Fibroblast of gingiva (primary cell): ENCODE measurements at places on chromosomes 4 and X.

DNA sequence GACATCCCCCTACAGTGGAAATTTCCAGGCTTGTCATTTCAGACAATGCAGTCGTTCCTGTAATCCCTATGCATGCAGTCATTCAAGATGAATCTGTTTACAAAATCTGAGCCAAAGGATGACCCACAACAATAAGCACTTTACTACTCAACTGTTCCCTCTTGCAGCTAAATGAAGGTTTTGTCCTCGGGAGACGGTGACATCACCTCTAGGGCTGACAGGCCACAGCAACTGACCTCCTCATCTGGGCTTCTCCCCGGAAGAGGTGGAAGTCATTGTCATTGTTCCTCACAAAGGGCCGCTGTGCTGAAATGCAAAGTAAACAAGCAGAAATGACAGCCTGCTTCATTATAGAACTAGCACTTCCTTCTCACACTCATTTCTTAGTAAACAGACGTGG lies 29.2 kb downstream of the CLRN2 start:
- DNase-seq, result peak; percentile 12

DNA sequence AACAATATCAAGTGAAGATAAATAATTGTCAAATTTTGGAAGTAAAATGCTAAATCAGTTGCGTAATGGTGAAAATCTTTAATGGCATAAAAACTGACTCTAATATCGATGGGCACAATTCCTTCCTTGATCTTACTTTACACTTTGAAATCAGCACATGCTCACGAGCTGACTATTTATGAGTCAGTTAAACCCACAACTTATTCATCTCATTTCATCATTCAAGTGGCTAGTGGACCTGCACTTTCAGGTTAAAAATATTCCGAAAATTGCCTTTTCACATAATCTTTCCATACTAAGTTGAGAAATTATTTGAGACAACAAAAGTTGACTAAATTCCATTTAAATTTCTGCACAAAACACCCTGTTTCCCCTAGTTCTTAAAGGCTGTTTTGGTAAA lies 582.1 kb upstream of the TENM3 start:
- DNase-seq, result peak; percentile 57

GRCh38 chrX:51860679-51861078 lies 32.7 kb upstream of the MAGED1 start:
- DNase-seq, result no peak

GRCh38 chr4:175813821-175814220 lies 1.8 kb upstream of the GPM6A start:
- DNase-seq, result no peak

GRCh38 chrX:28312965-28313364 lies 274.3 kb upstream of the IL1RAPL1 start:
- DNase-seq, result no peak

DNA sequence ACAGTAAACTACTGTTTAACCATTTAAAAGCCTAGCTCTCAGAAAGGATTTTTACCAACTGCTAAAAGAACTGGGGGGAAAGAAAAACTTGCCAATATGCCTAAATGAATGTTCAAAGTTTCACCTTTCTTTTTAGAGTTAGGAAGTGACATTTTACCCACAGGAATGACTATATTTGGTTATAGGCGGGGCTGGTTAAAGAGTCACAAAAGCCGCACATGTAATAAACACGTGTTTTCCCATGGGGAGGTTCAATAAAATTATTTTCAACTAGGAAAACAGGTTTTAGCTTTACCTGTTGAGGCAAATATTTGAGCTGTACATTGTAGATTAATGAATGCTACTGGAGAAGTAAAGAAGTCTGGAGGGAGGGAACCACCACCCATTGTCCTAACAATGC lies 41.6 kb upstream of the UGDH start:
- DNase-seq, result no peak

DNA sequence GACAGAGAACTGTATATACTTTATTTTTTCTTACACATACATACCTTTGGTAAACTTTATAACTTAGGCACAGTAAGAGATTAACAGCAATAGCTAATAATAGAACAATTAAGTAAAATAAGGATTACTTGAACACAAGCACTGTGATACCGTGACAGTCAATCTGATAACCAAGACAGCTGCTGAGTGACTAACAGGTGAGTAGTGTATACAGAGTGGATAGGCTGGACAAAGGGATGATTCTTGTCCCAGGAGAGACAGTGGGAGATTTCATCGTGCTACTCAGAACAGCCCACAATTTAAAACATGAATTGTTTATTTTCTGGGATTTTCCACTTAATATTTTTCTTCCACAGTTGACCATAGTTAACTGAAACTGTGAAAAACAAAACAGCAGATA lies 411.8 kb downstream of the PPP1R2C start:
- DNase-seq, result no peak

DNA sequence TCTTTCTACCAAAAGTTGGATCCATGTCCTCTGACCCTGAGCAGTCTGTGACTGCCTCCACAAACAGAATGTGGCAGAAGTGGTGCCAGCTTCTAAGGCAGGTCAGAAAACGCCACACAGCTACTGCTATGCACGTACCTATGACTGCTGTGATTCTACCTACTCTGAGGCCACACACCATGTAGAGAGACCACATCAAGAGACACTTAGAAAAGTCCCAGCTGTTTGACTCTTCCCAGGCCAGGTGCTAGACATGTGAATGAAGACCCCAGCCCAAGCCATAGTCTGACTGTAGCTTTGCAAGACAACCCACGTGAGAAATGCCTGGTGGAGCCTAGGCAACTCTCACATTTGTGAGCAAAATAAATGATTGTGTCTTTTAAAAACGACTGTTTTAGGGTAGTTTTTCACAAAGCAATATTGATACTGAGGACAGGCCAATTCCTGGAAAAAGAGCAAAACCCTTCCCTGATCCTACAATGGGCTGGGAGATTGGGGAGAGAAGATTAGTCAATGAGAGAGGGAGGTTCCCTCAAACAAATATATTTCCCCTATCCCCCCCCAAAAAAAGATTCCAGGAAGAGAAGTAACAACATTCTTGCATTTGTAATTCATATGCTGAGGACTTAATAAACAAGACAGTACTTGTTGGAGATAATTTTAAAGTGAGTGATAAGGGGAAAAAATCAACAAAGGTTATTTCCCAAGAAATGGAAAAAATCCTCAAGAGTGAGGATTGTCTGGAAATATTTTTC lies 33.3 kb downstream of the FRYL start:
- no peak for DNase-seq

GRCh38 chr4:24862073-24862751 lies 50.6 kb downstream of the CCDC149 start:
- DNase-seq, result no peak

DNA sequence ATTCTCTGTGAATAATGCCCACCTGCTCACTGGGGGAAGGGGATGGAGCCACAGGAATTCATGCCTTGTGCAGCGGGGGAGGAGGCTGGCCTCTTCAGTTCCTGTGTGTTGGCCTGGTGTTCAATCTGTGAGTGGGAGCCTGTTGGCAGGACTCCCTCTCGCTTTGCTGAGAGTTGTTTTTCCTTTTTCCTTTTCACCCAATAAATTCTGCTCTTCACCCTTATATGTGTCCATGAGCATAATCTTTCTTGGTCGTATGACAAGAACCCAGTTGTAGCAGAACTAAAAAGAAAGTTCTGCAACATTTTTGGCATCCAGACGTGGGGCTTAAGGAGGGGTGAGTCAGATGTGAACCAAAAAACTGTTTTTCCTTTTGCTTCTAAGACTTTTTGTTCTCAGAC lies 235.2 kb upstream of the HDX start:
- no peak for DNase-seq

GRCh38 chr4:24400537-24400936 lies 183.8 kb downstream of the DHX15 start:
- no peak for DNase-seq

- no peak for DNase-seq
Measured at GRCh38 chr4:15164571-15164970, 162.3 kb downstream of the CPEB2 start.

DNA sequence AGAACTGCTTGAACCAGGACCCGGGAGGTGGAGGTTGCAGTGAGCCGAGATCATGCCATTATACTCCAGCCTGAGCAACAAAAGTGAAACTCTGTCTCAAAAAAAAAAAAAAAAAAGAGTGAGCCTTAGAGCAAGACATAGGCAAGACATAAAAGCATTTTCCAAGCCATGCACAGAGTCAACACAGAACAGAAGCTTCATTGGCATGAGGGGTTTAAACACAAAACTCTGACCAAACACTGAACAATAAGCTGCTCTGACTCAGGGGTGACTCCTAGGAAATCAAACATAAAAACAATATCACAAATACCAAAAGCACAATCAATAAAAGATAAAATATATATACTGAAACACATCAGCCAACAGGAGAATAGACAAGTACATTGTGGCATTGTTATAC lies 136.8 kb downstream of the PLS3 start:
- DNase-seq, result no peak

DNA sequence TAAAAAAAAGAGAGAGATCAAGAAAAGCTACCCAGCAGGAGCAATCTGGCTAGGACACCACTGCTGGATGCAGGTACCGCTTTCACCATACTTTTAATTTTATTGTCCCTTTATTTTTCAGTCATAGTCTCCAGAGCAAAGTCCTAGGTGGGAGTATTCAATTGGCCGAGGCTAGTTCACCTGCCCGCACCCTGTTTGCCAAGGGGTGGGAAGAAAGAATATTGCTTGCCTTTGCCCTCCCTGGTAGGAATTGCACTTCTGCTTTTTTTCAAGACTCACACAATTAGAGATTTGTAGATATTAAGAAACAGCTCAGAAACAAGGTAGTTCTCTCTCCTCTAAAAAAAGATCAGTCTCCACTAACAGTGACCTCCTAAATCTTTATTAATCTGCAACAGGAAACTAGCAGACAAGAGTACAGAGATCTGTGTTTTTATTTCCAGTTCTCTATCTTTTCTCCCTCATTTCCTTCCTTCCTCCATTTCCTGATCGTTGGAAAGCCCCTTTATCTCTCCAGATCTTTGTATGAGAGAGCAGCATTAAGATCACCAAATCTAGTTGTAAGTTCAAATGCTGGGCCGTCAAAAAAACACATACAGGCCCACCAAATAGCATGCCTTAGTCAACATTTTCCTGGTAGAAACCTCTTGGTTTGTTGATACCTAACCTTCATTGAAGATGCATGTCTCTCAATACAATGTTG lies 9.4 kb upstream of the RPGR start:
- no peak for DNase-seq

GRCh38 chr4:159160242-159160641 lies 57.4 kb downstream of the RAPGEF2 start:
- peak; percentile 67 for DNase-seq

- DNase-seq, result no peak
Measured at GRCh38 chr4:168569066-168569930, 72.4 kb downstream of the PALLD start.

DNA sequence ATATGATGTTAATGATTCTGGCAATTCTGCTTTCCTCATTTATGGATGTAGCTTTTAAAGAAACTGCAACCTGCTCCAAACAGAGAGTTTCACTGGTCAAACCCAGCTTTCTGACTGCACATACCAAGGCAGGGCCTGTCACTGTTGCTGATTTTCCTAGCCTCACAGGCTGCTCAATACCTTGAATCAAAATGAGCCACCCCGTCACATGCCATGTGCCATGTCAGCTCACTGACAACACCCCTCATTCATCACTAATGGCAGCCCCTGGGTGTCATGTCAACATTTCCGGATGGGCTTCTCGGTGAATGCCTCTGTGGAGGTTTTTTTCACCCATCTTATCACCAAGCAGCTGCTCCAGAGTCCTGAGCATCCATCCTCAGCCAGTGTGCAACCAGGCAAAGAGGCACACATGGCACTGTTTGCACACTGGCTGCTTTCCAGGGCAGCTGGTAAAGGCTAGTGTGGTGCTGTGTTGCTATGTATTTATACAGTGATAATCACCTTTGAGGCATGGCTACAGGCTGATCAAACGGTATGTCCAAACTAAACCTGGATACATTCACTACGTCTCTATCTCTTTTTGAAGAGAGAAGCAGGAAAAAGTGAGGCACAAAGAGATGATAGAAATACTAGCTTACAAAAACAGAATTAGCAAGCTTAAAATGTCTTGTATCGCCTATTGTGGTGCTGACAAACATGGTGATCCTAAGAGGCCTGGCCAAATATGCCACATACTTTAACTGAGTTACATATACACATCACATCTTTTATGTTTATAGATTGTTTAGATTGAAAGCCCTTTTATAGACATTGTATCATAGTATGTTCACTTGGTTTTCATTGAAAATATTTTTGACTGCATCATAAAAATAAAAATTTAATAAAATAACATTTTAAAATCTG lies 94.6 kb upstream of the INPP4B start:
- DNase-seq, result no peak

- no peak for DNase-seq
Measured at GRCh38 chr4:10982305-10982704, 297.7 kb upstream of the CLNK start.

DNA sequence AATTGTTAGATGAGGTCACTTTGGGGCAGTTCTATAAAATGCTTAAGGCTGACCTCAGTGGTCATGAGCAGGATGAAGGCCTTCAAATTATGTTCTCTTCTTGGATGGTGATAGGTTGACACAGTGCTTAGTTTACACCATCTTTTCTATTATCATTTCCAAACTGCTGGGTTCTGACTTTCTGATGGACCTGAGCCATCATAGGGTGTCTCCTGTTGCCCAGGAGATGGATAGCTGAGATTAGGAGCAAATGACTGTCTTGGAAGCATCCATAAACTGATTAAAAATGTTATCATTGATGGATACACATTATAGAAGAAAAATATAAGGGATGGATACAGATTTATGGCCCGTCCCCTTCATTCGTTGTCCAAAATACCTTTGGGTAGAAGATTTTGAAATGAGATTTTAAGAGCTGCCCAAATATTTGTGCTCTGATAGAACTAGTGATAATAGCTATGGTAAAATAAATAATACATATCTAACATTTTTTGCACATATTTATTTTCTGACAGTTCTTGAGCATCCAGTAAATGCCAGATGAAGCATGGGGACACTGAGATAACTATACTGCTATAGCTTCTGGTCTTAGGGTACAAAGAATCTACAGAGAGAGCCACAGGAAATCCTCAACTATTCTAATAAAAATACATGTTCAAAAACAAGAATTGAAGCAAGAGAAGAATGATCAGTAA lies 839.4 kb upstream of the LCORL start:
- DNase-seq, result no peak

- no peak for DNase-seq
Measured at GRCh38 chr4:121380776-121381462, at the start of gene QRFPR. Gene QRFPR (minus strand): TSS chr4:121381018. CDS start chr4:121380647, 371 bp downstream.

GRCh38 chr4:67581208-67581857 lies 22.8 kb downstream of the STAP1 start:
- no peak for DNase-seq

GRCh38 chr4:171025343-171025742 lies 787.9 kb upstream of the GALNTL6 start:
- no peak for DNase-seq

DNA sequence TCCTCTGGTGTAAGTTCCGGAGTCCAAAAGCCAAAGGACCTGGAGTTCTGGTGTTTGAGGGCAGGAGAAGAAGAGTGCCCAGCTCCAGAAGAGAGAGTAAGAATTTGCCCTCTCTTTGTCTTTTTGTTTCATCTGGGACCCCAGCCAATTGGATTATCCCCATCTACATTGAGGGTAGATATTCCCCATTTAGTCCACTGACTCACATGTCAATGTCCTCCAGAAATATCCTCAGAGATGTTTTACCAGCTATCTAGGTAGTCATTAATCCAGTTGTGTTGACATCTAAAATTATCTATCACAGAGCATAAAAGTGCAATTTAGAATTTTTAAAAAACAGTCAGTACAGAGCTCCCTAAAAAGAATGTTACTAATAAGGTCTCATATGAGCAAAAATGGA lies 132.9 kb upstream of the TMEM47 start:
- no peak for DNase-seq
